Activated CD8-positive, alpha-beta memory T cell treated with anti-CD3 and anti-CD28 coated beads for 48 hours (primary cell): ENCODE measurements at places on chromosomes 16 and 17.

DNA sequence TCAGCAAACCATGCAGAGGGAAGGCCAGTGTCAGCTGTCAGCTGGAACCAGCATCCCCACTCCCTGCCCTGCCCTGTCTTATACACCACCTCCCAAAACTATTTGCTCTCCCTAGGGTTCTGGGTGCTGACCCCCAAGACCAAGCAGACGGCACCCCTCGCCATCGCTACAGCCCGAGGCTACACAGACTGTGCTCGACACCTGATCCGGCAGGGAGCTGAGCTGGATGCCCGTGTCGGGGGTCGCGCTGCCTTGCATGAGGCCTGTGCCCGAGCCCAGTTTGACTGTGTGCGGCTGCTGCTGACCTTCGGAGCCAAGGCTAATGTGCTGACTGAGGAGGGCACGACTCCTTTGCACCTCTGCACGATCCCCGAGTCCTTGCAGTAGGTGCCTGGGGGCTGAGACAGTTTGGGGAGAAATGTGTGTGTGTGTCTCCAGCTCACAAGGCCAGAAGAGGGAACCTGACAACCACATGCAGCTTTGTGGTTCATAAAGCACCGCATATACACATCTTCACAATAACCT, 1.5 kb downstream of the ASB16 start:
- DNase-seq = no peak

DNA sequence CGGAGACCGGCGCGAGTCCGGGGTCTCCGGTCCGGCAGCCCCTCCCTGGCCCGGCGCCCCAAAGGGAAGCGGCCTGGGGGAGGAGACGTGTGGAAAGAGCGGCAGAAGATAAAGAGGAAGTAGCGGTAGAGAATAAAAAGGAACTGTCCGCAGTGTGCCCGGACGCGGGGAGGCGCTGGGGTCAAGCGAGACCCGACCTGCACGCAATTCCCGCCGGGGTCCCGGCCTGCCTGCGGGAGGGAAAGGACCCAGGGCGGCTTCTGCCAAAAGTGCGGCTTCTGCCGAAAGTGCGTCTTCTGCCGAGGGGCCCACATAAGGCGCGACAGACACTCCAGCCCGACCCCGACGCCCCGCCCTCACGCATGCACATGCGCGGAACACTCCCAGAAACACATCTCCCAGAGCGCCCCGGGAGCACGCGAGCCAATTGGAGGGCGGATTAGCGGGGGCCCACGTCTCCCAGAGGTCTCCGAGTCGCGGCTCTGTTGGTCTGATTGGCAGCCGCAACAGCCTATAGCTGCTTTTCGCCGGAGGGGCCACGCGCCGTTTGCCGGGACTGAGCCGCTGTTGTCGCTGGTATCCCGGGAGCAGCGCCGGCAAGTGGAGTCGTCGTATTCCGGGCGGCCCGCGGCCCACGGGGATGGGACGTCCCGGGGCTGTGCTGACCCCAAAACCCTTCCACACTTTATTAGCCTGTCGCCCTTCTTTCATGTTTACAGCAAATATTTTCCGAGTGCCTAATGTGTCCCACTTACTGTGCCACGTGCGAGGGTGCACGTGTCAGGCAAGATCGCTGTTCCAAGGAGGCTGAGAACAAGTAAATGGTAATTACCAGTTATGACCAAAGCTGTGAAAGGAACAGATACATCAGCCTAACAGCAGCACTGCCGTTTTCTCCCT, 8.0 kb upstream of the MEFV start:
- peak; percentile 92 for DNase-seq

GRCh38 chr17:12097326-12097725, 76.6 kb downstream of the MAP2K4 start:
- DNase-seq = no peak

- DNase-seq = no peak
These were observed 158.6 kb downstream of the PMP22 start for GRCh38 chr17:15106540-15106939.

GRCh38 chr16:19152042-19152441, 16.0 kb upstream of the SYT17 start:
- DNase-seq = no peak

GRCh38 chr17:58517378-58517927, 3.0 kb upstream of the MTMR4 start:
- no peak for DNase-seq

GRCh38 chr17:78956254-78956653, 23.5 kb downstream of the LGALS3BP start:
- no peak for DNase-seq

- no peak for DNase-seq
These were observed 12.5 kb downstream of the CAPN15 start for GRCh38 chr16:539901-540530.

DNA sequence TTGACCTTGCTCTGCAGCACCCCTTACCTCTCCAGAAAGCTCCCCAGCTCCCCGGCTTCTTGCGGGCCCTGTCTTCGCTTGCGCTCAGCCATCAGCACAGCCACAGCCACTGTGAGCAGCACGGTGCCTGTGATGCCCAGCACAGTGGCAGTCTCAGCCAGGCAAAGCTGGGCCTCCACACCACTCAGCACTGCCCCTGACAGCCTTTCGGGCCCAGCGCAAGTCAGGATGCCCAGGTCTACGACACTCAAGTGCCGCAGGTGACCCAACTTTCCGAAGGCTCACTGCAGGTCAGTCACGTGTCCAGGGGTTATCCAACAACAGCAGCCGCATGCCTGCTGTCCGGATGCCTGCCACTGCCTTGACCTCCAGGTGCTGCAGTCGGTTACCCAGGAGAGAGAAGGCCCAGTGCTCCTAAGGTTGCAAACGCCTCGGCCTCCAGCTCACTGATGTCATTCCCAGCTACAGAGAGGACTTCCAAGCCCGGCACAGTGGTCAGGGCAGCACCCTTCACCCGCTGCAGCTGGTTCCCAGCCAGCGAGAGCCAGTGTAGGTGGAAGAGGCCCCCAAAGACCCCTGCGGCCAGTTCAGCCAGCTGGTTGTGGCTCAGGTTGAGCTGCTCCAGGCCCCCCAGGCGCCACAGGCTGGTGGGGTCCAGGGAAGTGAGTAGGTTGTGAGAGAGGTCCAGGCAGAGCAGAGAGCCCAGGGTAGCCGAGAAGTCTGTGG, 8.9 kb upstream of the TMEM101 start:
- DNase-seq = no peak

DNA sequence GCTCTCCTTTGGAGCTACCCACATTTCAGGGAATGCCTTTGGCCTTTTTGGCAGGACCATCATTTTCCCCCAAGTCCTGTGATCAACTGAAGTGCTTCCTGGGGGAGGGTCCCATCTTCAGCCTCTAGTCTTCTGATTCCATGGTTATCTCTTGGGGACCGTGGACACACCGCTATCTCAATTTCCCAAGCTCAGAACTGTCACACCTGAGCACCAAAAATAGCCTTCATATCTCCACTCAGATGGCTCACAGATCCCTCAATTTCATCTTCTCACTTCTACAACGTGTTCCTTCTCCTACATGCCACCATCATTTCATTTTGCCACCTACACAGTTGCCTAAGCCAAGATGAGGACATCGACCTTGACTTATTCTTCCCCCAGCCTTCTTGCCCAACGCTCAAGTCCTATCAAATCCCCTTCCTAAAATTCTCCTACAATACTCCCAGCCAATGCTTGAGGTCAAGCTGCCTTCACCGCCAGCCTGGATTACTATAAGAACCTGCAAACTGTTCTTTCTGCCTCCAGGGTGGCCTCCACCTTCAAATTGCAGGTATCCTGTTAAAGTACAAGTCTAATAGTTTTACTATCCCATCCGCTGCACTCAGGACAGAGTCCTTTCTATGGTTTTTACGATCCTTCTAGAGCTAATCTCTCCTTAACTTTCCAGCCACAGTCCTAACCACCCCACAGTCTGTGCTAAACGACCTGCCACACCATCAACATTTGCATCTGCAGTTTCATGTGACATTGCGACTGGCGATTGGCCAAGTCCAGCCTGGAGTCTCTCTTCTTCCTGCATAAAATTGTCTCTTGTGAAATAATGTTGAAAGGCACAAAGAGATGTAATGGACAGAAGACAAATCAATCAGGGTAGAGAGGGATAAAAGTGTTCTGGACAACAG, 6.2 kb downstream of the ATP6V0D1 start:
- DNase-seq = no peak

DNA sequence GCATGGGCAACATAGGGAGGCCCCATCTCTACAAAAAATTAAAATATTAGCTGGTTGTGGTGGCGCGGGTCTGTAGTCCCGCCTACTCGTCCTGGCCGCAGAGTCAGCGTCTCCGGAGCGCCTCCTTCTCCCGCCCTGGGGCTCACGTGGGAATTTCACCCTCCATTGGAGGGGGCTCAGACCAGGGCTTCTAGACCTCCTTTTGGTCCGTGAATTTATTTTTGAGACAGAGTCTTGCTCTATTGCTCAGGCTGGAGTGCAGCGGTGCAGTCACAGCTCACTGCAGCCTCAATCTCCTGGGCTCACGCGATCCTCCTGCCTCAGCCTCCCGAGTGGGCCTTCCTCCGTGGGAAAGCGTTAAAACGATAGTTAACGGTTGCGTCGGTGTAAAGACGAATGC, 394 bp upstream of the NME4 start:
- DNase-seq = no peak

GRCh38 chr16:67936880-67937605, 393 bp upstream of the PSMB10 start:
- peak; percentile 56 for DNase-seq

DNA sequence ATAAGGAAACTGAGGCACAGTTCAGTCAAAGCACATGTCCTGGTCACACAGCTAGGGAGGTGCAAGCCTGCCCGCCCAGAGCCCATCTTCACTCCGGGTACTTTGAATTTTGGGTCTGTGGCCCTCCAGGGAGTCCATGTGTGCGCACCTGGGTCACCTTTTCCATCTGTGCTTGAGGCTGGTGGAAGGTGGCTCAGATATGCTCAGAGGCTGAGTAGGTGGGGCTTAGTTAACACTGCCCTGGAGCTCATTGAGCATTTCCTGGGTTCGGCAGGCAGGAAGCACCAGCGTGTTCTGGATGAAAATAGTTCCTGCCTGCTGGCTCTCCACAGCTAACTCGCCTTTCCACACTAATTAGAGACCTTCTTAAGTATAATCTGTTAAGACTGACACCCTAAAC, 19.2 kb downstream of the FAM234A start:
- DNase-seq = no peak

DNA sequence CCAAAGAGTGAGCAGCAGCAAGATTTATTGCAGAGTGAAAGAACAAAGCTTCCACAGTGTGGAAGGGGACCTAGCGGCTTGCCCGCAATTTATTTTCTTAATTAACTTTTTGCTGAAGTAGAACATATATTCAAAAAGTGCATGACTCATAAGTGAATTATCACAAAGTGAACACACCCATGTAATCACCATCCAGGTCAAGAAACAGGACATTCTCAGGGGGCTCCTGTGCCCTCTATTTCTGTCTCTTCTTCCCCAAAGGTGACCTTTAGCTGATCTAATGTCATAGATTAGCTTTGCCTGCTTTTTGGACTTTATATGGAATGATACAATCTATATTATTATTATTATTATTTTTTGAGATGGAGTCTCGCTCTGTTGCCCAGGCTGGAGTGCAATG, 19.9 kb downstream of the ERAL1 start:
- no peak for DNase-seq

- no peak for DNase-seq
These were observed 101.4 kb downstream of the KATNIP start for GRCh38 chr16:27651301-27651700.
